ENCODE measurements at places on chromosomes 16 and 17.
A peak's percentile ranks its signal among the peaks of the same experiment; 100 is the strongest.

- no peak for DNase-seq
Measured at GRCh38 chr17:75808549-75808904, 23.9 kb downstream of the UNK start.

- no peak for DNase-seq
Measured at GRCh38 chr16:67781565-67781921, 24.8 kb downstream of the RANBP10 start.

- DNase-seq, result no peak
Measured at GRCh38 chr17:42378959-42379594, 9.2 kb downstream of the STAT3 start.

- DNase-seq, result no peak
Measured at GRCh38 chr17:68973098-68973846, 18.1 kb upstream of the ABCA8 start.

DNA sequence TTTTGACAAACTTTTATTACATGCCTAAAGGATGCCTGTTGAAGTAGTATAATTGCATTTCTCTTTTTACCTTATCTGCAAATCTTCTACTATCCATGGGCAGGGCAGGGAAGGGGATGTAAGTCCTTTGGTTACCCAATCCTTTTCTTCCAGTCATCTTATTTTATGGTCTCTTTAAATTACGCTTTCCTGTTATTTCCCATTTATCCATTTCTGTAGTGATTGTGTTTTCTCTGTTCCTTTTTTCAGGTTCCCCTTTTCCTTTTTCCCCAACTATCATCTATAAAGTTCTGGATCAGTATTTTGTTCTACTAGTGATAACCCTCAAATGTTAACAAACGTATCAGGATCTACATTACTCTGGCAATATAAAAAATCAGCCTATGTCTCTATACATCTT lies 3.3 kb upstream of the ABCA9 start:
- no peak for DNase-seq

DNA sequence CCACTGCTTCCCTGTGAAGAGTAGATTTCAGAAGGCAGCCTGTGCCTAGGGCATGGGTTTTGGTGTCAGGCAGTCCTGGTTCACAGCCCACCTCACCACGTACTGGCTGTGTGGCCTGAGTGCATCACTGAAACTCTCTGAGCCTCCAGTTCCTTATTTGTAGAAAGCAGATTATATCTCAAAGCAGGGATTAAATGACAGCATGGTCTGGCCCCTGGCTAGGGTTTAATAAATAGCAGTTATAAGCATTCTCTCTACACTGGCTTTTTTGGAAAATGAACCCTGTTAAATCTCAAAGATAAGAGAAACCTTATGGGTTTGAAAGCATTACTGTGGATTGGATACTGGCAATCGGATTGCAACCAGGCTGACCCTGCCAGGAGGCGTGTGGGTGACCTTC lies 2.9 kb upstream of the MT1M start:
- DNase-seq, result no peak

- DNase-seq, result no peak
Measured at GRCh38 chr16:10538583-10538982, 41.8 kb downstream of the EMP2 start.

DNA sequence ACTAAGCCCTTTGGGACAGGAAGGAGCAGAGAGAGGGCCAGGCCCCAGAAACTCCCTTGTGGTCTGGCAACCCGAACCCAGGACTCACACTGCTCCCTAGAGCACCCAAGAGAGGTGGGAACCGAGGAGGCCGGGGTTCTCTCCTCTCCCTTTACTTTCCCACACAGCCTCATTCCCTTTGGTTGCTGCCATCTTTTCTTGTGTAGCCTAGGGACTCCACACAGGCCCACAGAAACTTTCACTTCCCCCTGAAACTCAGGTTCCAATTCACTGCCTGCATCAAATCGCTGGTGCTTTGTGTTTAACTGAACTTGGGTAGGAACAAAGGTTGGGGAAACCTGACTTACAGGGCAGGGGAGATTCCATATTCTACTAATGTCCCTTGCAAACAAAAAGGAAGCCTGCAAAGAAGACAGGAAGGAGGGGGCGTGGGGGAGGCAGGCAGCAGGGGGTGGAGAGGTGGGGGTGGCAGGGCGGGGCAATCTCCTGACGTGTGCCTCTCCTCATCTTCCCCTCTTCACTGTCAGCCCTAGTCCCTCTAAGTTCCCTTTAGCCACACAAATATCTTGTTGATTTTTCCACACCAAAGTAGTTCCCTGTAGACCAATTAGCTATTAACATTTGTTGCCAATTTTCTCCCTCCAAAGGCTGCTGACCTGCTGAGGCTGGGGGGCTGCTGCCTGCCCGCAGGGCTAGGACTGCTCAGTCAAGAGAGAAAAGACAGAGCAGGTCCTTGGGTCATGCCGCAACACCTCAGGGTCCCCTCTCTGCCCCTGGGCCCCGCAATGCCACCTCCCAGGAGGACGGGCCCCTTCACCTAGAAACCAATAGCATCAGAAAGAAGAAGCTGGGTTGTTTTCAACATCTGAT lies 8.0 kb downstream of the ST3GAL2 start:
- peak; percentile 29 for DNase-seq

DNA sequence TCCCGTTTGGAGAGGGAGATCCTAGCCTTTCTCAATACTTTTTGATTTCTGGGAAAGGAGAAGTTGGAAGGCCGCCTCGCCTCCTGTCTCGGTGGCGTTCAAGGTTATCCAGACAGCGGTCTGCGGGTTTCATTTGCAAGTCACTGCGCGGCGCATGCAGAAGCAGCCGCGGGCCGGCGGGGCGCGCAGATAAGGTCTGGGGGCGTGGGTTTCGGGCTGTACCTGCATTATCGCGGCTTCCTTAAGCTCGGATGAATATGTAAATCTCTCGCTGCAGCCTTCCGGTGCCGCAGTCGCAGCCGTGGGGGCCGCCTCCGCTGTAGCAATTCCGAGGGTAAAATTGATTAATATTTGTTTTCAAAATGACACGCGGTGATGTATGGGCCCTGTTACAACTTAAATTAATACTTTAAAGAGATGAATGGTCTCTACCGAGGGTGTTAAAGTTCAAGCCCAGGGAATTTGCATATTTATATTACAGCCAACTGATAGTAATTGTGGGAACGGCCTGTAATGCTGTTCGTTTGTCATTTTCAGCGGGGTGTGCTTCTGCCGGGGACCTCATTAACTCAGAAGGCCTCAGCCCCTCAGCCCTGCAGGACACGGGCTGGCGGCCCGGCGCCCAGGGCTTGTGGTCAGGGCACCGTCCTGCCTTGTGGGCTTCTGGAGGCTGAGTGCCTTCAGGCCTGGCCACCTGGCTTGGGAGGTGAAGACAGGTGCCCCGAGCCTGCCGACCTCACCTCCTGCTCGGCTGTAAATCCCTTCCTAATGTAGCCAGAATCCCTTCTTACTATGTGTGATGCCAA lies 99.4 kb downstream of the CYLD start:
- no peak for DNase-seq

- no peak for DNase-seq
Measured at GRCh38 chr16:10356870-10357842, 28.7 kb upstream of the ATF7IP2 start.

- no peak for DNase-seq
Measured at GRCh38 chr16:20839504-20839903, 33.2 kb downstream of the REXO5 start.

GRCh38 chr16:88504489-88505404 lies 51.7 kb downstream of the ZFPM1 start:
- DNase-seq, result no peak

GRCh38 chr16:85988723-85989313 lies 89.9 kb downstream of the IRF8 start:
- no peak for DNase-seq

DNA sequence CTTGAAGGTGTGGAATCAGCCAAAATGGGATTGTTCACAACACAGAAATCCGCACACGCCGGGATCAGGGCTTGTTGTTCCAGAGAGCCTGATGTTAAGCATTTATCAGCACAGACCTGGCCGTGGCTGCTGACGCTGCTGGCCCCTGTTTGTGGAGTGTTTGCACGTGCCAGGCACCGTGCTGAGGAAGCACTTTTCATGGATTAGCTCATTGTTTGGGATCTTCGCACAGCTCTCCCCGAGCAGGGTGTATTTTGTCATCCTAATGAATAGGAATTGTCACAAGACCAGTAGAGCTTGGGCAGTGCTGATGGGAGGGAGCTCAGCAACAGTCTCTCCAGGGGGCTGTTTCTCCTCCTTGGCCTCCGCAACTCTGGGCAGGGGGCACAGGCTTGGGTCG lies 160.4 kb upstream of the PLCG2 start:
- DNase-seq, result no peak

- DNase-seq, result no peak
Measured at GRCh38 chr17:61484174-61484573, 32.0 kb downstream of the TBX4 start.

- no peak for DNase-seq
Measured at GRCh38 chr17:78705071-78705470, 77.0 kb downstream of the CYTH1 start.

GRCh38 chr16:3252967-3253366 lies 3.5 kb downstream of the MEFV start:
- DNase-seq, result no peak

DNA sequence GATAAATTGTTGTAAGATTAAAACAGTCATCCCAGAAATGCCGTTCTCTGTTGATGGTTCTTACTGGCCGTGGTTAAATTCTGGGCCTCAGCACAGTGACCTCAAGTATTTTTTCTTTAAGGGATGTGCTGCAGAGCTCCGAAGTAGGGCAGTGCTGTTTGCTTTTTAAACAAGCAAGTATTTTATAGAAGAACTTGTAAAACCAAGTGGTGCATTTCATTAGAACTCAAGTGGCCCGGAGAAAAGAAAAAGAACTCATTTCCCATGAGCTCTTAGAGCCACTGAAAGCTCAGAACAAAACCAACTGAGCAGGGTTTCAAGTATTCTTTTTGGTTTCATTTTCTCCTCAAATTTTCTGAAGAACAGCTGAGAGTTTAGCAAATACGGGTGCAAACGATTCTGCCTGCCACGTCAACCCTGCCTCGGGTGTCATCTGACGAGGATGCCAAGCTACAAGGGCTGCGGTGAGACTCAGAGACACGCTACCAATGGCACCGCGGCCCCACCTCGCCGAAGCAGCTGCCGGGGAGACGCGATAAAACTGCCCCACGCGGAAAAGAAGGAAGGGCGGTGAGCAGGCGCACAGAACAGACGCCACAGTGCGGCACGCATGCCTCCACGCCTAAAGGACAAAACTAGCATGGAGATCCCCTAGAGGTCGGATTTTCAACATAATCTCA lies 6.3 kb downstream of the LMF1 start:
- no peak for DNase-seq

DNA sequence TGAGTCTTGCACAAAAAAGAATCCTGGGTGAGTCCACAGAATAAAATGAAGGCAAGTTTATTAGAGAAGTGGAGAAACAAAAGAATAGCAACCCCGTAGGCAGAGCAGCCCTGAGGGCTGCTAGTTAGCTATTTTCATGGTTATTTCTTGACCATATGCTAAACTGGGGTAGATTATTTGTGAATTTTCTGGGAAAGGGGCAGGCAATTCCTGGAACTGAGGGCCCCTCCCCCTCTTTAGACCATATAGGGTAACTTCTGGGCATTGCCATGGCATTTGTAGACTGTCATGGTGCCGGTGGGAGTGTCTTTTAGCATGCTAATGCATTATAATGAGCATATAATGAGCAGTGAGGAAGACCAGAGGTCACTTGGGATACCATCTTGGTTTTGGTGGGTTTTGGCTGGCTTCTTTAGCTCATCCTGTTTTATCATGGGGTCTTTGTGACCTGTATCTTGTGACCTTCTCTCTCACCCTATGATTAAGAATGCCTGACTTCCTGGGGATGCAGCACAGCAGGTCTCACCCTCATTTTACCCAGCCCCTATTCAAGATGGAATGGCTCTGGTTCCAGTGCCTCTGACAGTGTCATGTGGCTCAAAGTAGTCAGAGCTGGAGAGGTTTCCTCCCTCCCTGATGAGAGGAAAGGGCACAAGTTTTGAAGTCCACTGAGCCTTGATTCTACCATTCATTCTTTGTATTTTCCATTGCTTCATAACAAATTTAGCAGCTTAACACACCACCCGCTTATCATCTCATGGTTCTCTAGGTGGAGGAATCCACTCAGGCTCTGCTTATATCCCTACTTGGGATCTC lies 55.7 kb upstream of the LGALS9 start:
- no peak for DNase-seq

- no peak for DNase-seq
Measured at GRCh38 chr16:31527734-31528274, at the start of gene AHSP. Gene AHSP, plus strand, starts transcription at chr16:31527900. Its CDS starts 240 bp downstream, at chr16:31528140.

DNA sequence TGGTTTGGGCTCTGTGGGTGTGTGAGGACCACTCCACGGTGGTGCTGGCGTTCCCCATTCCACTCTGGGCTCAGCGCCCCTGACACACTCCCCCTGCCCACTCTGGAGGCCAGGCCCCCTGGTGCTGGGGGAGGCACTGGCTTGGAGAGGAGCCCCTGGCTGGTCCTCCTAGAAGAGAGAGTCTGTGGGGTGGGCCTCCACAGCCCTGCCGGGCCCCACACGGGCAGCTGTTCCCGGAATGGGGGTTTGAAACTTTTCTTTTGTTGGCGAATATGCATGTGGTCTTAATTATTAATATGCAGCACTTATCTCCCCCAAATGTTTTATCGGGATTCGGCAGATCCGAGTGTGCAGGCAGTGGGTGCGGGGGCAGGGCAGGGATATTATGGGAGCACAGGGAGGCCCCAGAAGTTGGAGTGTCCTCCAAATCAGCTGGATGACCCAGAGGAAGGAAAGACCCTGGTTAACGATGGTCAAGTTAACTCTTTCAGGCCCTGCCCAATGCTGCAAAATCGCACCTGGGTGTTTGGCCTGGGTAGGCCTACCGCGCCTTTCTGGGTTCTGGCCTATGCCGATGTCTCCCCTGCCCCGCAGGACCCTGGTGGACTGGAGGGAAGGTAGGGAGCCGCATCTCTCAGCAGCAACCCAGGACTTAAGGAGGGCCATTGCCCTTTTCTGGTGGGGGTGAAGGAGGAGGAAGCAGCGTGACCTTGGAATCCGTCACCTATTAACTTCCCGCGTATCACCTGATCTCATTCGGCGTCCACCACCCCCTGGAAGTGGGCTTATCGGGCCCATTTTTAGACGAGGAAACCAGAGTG lies 36.0 kb downstream of the TMEM235 start:
- DNase-seq, result no peak

DNA sequence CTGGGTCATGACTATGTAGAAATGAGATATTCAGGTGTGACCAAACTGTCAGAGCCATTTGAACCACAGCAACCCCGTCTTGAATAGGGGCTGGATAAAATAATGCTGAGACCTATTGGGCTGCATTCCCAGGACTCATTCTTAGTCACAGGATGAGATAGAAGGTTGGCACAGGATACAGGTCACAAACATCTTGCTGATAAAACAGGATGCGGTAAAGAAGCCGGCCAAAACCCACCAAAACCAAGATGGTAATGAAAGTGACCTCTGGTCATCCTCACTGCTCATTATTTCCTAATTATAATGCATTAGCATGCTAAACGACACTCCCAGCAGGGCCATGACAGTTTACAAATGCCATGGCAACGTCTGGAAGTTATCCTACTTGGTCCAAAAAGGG lies 545.5 kb downstream of the TMEM114 start:
- no peak for DNase-seq

GRCh38 chr17:35909408-35909807 lies 21.2 kb downstream of the RDM1 start:
- DNase-seq, result no peak

- no peak for DNase-seq
Measured at GRCh38 chr17:9217151-9218056, 196.1 kb downstream of the NTN1 start.
